ENCODE measurements at places on chromosomes 6 and 20.

GRCh38 chr20:5397393-5397792, 80.6 kb upstream of the PROKR2 start:
- no peak for DNase-seq

DNA sequence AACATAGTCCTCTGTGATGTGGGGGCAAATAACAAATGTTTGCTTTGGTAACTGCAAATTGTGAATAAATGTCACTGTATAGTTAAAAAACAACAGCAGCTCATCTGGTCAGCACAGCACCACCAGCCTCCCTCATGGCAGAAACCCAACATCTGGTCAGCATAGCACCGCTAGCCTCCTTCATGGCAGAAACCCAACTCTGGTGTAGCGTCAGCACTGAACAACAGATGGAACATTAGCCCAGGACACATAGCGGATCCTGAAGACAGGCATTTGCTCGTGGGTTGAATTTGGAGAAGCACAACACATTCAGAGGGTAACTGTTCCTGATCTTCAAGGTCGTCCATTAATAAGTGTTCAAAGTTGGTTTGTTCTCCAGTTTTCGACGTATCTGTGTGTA, 265.9 kb downstream of the DLL1 start:
- DNase-seq, result no peak

DNA sequence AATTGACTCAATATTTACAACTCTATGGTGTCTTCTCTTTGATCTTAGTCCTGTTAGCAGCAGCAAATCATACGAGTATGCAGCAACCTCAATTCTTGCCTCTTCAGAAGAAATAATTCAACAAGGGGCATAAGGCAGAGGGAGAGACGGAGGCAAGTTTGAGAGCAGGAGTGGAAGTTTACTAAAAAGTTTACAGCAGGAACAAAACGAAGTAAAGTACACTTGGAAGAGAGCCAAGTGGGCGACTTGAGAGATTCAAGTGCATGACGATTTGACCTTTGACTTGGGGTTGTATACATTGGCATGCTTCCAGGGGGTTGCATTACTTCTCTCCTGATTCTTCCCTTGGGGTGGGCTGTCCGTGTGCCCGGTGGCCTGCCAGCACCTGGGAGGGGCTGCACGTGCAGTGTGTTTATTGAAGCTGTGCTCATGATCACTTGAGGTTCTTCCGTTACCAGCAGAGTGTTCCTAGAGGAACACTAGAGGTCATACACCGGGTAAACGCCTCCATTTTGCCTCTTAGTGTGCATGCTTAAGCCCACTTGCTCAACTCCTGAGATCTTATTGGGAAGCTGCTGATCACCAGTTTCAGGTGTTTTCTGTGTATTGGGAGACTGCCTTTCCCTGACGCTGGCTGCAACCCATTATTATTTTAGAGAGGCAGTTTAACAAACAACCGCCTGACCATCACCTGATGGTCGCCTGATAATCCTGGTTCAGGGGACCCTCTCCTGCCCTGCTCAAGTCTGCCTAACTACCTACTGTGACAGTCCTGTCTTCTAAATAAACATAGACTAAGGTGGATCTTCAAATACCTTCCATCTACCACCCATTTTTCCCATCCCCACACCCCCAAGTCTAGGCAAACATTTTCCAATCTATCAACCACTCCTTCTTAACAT, 172.4 kb upstream of the MYLIP start:
- DNase-seq, result no peak

- DNase-seq, result no peak
Observed at GRCh38 chr20:58239216-58239615, 10.8 kb upstream of the ANKRD60 start.

DNA sequence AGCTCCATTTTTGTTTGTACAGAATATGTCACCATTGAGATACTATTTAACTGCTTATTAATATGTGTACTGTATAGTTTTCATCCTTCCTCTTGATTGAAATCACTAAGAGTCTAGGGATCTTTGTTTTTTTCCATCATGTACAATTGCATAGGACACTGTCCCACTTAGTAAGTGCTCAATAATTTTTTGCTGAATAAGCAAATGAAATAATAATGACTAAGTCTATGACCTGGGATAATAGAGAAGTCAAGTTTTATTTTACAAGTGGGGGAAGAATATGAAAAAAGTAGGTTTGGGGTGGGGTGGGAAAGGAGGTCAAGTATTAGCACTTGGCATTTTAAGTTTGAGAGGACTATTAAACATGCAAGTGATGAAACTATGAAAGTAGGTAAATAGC, 4.5 kb upstream of the EYS start:
- DNase-seq, result no peak

DNA sequence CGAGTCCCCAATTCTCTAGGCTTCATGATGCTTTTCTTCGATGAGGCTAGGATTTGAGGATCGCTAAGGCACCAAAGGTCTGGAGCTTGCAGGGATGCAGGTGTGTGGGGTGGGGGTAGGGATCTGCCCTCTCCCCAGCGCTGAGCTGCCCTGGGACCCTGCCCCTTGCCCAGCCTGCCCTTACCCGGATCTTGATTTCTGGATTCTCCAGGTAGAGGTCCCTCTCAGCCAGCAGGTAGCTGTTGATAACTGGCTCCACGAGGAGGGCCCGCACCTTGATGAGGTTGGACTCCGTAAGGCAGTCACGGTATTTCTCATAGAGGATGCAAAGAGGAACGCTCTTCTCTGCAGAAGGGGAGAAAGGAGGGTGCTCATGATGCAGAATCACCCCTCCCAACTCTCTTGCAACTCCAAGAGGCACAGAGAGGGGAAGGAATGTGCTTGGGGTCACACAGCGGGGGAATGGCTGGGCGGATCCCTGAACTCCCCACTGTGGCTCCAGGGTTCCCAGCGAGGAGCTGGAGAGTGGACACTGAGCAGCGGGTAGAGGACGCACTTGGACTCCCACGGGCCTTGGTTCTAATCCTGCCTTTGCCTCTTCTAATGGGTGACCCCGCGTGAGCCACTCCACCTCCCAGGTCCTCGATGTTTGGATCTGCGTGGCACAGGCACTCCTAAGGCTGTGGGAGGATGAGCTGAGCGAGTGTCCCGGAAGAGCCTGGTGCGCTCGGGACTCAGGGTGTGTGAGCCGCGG, 32.7 kb downstream of the TGM2 start:
- DNase-seq, result no peak

DNA sequence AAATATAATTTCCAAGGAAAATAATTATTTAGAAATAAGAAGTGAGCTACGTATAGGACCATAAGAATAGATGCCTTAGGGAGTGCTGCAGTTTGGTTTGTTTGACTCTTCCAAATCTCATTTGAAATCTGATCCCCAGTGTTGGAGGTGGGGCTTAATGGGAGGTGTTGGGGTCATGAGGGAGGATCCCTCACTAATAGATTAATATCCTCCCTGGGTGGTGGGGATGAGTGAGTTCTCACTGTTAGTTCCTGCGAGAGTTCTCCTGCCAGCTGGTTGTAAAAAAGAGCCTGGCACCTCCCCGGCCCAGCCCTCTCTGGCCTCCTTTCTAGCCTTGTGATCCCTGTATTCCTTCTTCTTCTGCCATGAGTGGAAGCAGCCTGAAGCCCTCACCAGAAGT, 69.3 kb downstream of the RCAN2 start:
- no peak for DNase-seq

- DNase-seq, result no peak
Observed at GRCh38 chr6:30211899-30212298, 1.3 kb downstream of the TRIM26 start.

GRCh38 chr6:123062670-123063069, 66.6 kb downstream of the CLVS2 start:
- DNase-seq, result no peak

GRCh38 chr20:29301624-29302259, 1955.7 kb upstream of the DEFB115 start:
- no peak for DNase-seq

DNA sequence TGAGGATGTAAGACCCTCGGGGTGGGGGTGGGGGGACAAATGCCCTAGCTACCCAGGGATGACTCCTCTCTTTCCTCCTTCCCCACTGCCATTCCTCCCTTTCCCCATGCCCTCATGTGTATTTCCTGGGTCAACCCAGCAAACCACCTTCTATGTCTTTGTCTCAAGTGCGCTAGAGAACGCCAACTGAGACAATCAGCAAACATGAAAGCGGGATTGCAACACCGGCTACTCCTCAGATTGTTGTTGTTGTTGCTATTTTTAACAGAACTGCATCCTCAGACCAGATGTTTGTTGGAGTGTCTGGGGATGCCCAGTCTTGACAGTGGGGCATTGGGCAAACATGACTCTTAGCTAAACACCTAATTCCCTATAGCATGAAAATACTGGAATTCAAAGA, 39.3 kb upstream of the HIVEP1 start:
- DNase-seq, result no peak

- no peak for DNase-seq
Observed at GRCh38 chr20:4809707-4810106, 88.0 kb downstream of the PRND start.

DNA sequence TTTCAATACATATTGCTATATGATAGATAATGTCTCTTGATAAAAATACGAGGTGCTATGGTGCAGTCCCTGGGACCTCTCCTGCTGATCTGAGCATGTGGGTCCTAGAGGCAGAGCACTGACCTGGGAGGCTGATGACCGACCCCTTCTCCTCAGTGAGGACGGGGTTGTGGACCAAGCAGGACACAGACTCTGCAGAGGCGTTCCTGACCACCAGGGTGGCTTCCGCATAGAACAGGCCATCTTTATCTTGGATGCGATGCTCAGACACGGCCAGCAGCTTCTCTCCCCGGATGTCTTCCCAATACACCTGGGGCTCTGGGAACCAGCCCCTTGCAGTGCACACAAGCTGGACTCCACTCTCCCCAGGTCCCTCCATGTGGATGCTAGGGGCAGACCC, 4.2 kb downstream of the BTNL2 start:
- no peak for DNase-seq

DNA sequence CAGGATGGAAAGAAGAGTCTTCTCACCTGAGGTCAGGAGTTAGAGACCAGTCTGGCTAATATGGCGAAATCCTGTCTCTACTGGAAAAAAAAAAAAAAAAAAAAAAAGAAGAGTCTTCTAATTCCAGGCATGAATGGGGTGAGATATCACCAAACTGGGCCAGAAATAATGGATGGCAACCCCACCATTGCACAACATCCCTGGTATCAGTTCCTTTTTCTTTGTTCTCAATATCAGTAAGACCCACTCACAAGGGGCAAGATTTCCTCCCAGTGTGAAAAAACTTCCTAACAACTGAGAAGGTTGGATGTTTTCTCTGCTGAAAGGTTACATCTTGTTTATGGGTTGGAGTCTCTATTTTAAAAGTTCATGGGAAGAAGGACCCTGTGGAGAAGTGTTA, 23.6 kb upstream of the NR2E1 start:
- no peak for DNase-seq

DNA sequence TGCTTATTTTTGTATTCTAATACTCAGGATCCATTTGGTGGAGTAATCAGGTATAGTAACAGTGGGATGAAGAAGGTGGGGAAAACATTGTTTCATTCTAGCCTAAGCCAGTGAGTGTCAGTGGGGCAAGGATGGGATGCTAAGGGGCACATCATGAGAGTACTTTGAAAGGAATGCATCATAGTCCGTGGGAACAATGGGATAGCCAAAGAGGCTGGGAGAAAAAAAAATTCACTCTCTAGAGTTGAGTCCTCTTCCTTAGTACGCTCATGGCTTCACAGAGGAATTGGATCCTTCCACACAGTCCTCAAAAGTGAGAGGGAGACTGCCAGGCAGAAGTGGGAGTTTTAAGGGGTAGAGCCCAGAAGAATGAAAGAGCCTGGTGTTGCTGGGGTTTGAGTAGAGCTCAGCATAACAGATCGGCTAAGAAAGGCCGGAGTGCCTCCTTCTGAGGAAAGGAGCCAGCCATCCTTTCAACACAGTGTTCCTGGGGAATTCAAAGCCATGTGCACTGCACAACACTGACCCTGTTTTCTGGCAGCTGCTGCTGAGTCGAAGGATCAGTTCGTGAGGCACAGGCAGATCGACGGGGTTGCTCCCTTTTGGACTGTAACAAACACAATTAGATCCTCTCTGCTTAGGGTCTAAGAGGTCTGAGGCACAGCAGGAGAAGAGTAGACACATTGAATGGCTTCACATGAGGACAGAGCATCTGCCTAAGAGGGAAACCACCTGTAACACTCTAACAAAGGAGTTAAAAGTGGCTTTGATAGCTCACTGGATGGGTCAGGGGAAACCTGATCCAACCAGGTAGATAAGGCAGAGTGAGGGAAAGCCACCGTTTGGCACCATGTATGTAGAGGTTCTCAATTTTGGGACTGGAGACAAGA, 61.2 kb downstream of the ELOVL5 start:
- DNase-seq, result no peak

GRCh38 chr6:150936021-150936555, 70.6 kb downstream of the MTHFD1L start:
- no peak for DNase-seq

GRCh38 chr6:148309301-148309700, 33.3 kb upstream of the SASH1 start:
- DNase-seq, result no peak

DNA sequence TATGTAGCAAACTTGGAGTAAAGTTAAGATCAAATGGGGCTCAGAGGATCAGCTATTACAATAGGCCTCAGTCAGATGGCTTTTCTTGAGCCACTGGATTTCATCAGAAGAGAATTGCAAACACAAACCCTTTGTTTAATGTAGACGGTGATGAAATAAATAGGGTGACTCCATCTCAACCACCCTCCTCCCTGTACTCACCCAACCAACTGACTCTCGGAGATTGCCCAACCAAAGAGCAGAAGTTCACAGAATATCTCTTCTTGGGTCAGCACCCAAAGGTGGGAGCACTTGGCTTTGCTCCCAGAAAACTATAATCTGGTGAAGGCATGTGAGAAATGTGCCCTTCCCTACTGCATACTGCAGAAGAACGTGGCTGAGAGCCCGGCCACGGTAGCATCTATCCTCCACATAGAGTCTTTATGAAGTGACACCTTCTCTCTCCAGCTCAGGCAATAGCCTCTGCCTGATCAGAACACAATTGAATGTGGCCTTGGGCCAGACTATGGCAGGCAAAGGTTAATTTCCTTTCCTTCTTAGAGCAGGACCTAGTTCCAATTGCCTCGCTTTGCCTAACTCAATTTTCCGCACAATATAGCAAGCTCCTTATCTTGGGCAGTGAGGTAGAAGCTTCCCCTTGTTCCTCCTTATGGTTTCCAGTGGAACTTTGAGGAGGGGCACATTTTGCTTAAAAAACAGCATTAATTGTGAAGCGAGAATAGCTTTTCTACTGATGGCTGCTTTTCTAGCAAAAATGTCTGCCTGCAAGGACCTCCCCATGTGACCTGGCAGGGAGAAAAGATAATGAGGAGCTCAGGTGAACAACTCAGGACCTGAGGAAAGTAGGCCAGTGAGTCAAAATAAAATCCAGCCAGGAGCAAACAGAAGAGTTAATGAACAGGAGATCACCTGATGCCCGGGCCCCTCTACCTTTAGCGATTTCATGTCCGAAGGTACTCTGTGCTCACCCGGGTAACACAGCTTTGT, 79.4 kb downstream of the GFOD1 start:
- DNase-seq, result no peak
